Activated naive CD4-positive, alpha-beta T cell treated with anti-CD3 and anti-CD28 coated beads, Interleukin-2, amount 50 U/mL, for 72 hours (primary cell): ENCODE measurements at places on chromosomes 1 and 21. TPM values are rescaled to one million over a fixed set of nuclear protein-coding genes. Genes with fewer than 3 reads are reported as not detected.
A peak's percentile ranks its signal among the peaks of the same experiment; 100 is the strongest.

- no peak for DNase-seq
These were observed 116.5 kb downstream of the MRPL39 start for GRCh38 chr21:25490742-25491141.

GRCh38 chr1:23436520-23437354, 12.2 kb upstream of the TCEA3 start:
- DNase-seq: no peak

- no peak for DNase-seq
These were observed 97.7 kb downstream of the VPS13D start for GRCh38 chr1:12327566-12327965.

Gene XKR8
- 4.7 TPM for total RNA-seq

DNA sequence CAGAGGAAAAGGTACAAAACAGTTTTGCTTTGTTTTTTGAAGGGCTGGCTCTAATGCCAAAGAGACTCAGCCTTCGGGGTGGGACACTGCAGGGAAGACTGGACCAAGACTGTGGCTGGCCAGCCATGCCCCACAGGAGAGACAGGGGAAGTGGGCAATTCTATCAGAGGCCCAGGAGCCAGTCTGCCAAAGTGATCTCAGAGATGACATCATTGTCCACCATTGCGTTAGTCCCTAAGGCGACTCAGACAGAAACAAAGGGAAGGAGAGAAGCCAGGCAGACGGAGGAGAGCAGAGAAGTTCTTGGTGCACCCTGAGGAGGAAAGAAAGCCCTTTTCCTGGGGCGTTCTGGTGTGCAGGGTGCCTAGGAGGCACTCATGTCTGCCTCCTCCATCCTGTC, 26.4 kb downstream of the OPTC start:
- DNase-seq: no peak

DNA sequence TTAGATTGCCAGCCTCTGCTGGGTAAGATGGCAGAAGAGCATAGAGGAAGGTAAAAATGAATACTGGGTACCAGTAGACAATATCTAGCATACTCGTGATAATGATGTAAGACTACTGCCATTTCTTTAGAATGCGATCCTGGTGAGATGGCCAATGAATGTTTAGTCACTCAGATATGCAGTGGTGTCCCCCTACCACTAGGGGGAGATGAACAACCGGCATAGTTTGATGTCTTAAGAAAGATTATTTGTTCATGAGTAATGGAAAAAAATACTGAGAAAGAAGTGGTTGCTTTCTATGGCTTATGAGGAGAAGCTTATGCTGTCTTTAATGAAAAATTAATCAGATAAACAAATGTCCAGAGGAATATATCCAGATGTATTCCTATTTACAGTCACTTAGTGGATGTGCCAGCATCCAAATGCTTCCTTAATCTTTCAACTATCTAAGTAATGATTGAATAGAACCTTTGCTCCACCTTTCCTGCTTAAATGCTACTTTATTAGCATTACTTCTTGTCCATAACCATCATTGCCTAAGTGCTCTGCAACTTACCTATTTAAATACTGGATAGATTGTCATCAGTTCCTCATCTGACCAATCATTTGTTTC, 256.6 kb downstream of the ST6GALNAC3 start:
- peak; percentile 24 for DNase-seq

Gene BNIPL
- 3.1 TPM for total RNA-seq

DNA sequence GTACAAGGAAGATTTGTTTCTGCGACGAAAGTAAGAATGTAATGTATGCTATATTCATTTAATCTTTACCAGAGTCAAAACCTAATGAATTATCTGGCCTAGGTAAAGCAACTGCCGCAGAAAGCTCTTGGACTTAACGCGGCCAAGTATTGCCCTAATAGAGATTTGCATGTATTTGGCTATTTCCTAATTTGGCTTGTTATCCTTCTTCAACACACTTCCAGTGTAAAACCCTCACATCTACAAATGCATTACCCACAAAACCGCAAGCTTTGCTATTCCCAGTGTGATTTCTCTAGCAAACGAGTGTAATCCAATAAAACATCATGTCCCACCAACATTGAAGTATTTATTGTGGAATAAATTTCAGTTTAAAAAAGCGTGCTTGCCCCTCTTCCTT, 123.8 kb upstream of the LMO4 start:
- no peak for DNase-seq

DNA sequence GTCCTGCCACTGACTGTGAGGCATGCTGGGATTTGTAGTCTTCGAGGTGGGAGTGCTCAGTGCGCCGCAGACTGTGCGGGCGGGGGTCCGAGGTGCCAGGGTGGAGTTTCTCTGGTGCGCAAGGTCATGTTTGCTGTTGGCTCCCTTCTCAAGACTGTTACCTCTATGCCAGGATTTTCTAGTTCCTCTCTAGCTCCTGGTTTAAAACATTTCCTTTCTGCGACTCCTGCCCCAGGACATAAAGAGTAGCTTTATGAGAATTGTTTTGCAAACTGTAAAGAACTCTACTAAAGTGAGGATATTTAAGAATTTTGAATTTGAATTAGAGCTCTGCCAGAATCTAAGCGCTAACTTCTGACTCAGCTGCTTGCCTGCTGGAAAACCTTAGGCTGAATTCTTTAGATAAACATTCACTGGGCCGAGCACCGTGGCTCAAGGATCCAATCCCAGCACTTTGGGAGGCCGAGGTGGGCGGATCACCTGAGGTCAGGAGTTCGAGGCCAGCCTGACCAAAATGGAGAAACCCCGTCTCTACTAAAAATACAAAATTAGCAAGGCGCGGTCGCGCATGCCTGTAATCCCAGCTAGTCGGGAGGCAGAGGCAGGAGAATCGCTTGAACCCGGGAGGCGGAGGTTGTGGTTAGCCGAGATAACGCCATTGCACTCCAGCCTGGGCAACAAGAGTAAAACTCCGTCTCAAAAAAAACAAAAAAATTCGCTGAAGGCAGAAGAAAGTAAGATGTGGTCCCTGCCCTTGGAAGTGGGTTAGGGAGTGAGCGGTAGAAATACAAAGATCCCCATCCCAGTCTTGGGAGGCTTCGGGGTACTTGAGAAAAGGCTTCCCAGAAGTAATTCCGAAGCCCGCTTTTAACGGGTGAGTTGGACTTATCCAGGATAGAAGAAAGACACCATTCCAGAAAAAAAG, 992 bp upstream of the USP48 start:
- no peak for DNase-seq

Gene CRYAA
- total RNA-seq: not detected

DNA sequence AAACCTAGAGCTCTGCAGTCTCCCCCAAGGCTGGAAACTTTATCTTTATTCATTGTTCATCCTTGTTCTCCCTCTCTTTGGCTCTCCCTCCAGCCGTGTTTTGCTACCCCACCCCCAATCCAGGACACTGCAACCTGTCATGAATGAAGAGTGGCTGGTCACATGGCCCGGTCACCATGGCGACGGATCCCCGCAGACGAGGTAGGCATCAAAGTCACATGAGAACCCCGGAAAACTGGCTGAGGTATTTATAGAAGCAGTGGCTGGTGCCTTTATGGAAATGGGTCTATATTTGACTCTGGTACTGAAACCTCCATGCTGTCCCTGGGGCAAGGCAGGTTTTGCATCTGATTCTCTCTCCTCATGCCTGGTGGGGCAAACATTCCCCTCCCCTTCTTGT, 13.4 kb upstream of the SLC6A17 start:
- DNase-seq: peak; percentile 12

DNA sequence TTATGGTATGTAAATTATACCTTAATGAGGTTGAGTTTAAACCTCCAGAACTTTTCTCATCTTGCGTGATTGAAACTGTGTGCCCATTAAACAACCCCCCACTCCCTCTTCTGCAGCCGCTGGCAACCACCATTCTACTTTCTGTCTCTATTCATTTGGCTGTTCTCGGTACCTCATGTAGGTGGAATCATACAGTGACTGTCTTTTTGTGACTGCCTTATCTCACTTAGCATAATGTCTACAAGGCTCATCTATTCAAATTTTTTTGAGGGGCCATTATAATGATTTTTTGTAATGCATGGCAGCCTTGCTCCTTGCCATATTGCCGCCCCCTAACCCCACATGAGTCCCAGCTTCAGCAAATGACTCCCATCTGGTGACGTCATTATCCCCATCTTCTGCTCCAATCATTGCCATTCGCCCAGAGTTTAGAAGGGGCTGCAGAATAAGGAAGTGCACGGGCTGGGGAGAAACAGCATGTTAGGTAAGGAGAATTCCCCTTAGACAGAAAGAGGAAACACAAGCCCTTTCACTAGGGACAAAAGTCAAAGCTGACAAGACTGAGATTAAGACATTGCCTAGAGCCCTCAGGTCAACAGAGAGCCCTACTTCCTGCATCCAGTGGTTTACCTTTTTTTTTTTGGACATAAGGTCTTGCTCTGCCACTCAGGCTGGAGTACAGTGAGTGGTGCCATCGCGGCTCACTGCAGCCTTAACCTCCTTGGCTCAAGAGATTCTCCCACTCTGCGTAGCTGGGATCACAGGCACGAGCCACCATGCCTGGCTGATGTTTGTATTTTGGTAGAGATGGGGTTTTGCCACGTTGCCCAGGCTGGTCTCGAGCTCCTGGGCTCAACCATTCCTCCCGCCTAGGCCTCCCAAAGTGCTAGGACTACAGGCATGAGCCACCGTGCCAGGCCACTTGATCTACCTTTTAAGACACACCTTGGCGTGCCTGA, 78.4 kb upstream of the ERRFI1 start:
- DNase-seq: no peak

DNA sequence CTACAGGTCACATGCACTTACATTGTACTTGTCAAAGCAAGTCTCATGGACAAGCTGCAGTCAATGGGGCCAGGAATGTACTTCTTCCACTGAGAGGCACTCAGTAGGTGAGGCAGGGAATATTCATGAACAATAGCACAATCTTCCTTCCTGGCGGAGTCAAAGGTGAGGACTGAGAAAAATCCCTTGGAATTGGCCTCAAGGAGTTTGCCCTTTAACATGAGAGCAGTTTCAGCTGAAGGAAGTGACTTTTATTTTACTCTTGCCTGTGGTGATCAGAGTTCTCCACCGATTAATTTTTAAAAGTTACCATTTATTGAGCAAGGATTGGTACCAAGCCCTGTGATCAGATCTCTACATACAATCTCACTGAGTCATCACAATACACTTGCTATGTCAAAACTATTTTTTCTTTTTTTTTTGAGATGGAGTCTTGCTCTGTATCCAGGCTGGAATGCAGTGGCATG, 11.2 kb upstream of the AK2 start:
- DNase-seq: no peak

DNA sequence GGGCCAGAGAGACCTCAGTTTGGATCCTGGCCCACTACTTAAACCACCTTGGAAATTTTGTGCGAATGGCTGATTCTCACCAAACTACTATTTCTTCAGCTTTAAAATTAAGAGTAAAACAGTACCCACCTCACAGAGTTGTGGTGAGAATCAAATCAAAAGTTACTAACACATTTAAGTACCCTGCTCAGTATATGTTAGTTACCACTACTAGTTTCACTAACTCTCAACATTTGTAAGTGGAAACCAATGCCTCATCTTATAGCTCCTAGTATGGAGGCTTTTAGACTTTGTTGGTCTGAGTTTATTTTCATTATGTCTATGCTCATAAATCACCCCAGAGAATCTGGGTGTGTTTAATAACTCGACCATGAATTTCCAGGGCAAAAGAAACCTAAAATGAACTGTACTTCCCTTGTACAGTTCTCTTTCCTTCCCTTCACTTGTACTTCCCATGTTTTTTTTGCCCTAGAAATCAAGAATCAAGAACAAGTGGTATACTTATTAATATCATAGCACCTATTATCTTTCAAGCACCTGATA, 11.6 kb upstream of the SERBP1 start:
- no peak for DNase-seq

Gene FHAD1
- total RNA-seq: not detected

GRCh38 chr1:154849645-154850131, 20.4 kb downstream of the KCNN3 start:
- DNase-seq: peak; percentile 38

- DNase-seq: no peak
These were observed 333.3 kb downstream of the MRPL39 start for GRCh38 chr21:25273959-25274358.

DNA sequence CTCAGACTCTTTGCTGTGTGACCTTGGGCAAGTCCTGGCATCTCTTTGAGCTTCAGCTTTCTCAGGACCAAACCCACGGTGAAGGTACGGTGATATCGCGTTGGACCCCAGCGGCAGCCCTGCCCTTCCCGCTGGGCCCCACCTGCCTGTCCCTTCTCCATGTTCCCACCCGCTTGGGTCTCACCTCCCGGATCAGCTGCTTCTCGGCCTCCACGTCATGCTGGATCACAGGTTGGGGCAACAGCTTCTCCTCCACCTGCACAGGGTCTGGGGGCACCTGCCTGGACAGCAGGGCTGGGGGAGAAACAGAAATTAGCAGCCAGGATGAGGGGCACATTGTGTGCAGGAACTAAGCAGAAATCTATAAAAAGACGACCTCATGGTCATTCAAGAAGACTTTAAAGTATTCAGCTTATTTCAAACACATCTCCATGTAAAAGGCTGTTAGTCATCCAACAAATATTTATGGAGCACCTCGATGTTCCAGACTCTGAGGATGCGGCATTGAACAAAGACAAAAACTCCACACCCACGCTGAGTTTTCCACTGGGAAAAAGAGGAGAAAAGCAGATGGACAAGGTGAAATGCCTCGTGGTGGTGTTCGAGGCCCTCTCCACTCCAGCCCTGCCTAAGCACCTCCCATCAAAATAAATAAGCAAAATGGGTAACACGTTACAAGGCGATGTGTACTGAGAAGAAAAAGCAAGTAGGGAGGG, 19.5 kb downstream of the KIF17 start:
- no peak for DNase-seq
